T-helper 2 cell treated with Interferon-gamma antibody and Interleukin-4, amounts not matched to agents 5 μg/mL and 100 μg/mL, for 36 hours (primary cell): ENCODE measurements at places on chromosomes 2 and 18.

DNA sequence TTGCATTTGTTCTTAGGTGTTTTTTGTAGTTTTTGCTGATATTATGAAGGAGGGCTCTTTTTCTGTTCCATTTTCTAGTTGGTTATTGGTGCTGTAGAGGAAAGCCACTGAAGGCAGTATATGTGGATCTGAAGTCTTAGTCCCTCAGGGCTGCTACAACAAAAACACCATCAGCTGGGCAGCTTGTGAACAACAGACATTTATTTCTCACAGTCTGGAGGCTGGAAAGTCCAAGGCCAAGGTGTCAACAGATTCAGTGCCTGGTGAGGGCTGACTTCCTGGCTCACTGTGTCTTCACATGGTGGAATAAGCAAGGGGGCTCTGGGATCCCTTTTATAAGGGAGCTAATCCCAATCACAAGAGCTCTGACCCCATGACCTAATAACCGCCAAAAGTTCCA lies 31.4 kb upstream of the HDAC4 start:
- peaks cover 17% of the 10 kb centered on the region for H3K27me3 ChIP-seq
- no peak overlapping the region for H3K4me3 ChIP-seq
- H3K4me1 ChIP-seq: peaks cover 7% of the 10 kb centered on the region
- no peak for DNase-seq
- H3K36me3 ChIP-seq: no peaks in the 10 kb centered on the region

DNA sequence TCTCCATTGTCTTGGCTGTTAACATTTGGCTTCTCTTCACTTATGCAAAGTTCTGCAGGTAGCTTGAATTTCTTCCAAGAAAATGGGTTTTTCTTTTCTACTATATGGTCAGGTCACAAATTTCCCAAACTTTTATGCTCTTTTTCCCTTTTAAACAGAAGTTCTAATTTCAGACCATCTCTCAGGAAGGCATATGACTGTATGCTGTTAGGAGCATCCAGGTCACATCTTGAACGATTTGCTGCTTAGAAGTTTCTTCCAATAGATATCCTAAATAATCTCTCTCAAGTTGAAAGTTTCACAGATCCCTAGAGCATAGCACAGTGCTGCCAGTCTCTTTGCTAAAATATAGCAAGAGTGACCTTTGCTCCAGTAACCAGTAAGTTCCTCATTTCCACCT lies 932.5 kb downstream of the DPP10 start:
- no peak overlapping the region for H3K4me3 ChIP-seq
- H3K27ac ChIP-seq: no peak overlapping the region
- H3K36me3 ChIP-seq: peaks cover 1% of the 10 kb centered on the region
- no peak for DNase-seq

DNA sequence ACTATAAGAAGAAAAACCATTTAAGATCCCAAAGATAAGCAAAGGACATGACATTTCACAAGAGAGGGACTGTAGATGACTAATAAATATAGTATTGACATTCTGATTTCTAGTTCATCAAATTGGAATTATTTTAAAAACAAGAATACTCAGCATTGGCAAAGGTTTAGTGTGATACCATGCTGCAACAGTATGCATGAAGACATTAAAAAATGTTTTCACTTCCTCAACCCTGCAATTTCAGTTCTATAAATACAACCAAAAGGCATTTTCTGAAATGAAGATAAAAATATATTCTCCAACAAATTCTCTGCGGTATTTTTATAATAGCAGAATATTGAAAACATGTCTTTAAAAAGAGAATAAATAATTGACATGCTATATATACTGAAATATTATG lies 2.1 kb downstream of the C2orf81 start:
- H3K4me3 ChIP-seq: no peak overlapping the region
- peaks cover 7% of the 10 kb centered on the region for H3K36me3 ChIP-seq
- DNase-seq: no peak

GRCh38 chr2:217004656-217005055 lies 144.8 kb upstream of the TNP1 start:
- no peaks in the 10 kb centered on the region for H3K4me1 ChIP-seq
- H3K4me3 ChIP-seq: no peak overlapping the region
- H3K27ac ChIP-seq: no peak overlapping the region
- DNase-seq: no peak
- H3K36me3 ChIP-seq: no peaks in the 10 kb centered on the region
- peaks cover 5% of the 10 kb centered on the region for H3K27me3 ChIP-seq

DNA sequence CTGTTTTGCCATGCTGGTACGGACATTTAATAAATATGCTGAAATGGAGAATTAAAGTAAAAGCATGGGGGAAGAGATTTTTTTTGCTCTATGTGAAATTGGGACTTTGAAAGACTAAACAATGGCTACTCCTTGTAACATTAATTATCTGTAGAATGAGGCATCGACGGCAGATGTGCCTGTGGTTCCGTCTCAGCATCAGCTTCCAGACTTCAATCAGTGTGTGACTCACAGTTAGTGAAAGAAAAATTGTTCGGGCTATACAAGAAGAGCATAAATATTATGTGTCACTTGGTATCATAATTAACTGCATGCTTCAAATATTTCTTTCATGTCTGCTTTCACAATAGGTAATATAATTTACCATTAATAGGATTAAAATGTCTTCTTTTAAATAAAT lies 117.0 kb upstream of the SMIM21 start:
- H3K36me3 ChIP-seq: no peaks in the 10 kb centered on the region
- no peaks in the 10 kb centered on the region for H3K4me1 ChIP-seq
- H3K4me3 ChIP-seq: no peak overlapping the region
- DNase-seq: no peak

GRCh38 chr2:127721978-127722355 lies 20.7 kb downstream of the SFT2D3 start:
- no peaks in the 10 kb centered on the region for H3K27me3 ChIP-seq
- peaks cover 34% of the 10 kb centered on the region for H3K36me3 ChIP-seq
- no peak overlapping the region for H3K27ac ChIP-seq
- H3K4me1 ChIP-seq: no peaks in the 10 kb centered on the region
- no peak overlapping the region for H3K4me3 ChIP-seq
